ENCODE measurements at places on chromosomes 2 and 18.

DNA sequence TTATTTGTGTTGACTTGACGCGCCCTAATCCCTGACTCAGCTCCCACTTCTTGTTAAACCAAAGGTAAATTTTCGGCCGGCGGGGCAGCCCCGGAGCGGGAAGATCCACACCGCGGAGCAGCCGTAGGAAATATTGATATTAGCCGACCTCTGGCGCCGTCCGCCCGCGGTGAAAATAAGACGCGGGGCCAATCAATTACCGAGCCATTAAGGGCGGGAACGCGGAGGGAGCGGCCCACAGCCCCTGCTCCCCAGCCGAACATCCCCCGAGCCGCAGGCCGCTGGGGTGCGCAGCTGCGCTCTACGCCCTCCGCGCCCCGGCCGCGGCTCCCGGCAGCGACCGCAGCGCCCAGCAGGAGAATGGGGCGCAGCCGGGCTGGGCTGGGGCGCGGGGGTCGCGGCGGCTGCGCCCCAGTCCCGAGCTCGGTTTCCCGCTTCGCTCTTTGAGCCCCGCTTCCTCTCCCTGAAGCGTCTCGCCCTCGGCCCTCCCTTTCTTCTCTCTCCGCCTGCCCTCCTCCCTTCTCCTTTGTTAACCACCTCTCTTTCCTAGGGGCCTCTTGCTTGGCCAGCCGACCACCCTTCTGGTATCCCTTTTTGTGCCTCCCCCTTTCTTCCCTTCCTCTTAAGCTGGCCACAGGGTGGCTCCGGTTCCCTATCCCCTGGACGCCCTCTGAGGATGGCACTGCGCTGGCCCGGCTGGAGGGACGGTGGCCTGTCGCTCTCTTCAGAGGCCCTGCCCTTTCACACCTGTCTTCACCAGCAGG lies 40.9 kb downstream of the CELF4 start:
- DNase-seq = no peak

GRCh38 chr2:227890495-227891079 lies 19.2 kb downstream of the DAW1 start:
- DNase-seq = peak; percentile 72

DNA sequence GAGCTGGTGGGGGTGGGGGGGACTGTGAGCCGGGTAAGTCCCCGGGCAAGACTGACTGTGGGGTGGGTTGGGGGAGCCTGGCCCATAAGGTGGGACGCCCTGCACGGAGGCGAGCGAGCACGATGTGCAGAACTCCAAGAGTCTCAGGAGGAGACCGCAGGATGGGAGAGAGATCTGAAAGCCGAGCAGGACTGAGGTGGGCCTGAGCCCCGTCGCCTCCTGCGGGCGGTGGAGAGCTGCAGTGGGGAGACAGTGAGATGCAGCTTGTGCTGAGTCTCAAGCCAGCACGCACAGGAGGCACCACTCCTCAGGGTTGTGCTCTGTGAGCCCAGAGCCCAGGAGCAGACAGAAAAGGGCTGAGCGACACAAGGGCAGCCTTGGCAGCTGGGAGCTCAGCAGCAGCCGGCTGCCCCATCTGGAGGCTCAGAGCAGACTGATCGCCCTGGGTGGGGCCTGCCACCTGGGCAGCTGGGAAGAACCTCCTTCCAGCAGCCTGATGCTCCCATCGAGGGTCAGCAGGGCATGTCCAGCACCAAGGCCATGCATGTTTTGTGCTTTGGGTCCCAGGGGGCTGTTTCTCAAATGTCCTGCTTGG lies 15.9 kb downstream of the ARHGEF4 start:
- no peak for DNase-seq

DNA sequence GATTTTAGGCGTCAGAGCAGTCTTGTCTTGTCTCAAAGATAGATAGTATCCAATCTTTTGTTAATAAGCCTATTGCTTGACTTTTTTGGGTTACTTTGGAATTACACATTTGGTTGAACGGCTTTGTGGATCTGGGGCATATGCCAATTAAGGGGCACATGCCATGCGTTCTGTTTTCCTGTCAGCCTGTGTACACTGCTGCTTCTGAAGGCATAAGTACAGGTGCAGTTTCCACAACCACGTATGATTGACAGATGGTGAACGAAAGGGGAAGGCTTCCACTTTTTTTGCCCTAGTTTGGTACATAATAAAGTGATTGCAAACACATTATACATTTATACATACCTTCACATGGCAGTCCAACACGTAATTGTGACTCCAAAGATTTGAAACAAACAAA lies 102.3 kb downstream of the RAPH1 start:
- DNase-seq = no peak

DNA sequence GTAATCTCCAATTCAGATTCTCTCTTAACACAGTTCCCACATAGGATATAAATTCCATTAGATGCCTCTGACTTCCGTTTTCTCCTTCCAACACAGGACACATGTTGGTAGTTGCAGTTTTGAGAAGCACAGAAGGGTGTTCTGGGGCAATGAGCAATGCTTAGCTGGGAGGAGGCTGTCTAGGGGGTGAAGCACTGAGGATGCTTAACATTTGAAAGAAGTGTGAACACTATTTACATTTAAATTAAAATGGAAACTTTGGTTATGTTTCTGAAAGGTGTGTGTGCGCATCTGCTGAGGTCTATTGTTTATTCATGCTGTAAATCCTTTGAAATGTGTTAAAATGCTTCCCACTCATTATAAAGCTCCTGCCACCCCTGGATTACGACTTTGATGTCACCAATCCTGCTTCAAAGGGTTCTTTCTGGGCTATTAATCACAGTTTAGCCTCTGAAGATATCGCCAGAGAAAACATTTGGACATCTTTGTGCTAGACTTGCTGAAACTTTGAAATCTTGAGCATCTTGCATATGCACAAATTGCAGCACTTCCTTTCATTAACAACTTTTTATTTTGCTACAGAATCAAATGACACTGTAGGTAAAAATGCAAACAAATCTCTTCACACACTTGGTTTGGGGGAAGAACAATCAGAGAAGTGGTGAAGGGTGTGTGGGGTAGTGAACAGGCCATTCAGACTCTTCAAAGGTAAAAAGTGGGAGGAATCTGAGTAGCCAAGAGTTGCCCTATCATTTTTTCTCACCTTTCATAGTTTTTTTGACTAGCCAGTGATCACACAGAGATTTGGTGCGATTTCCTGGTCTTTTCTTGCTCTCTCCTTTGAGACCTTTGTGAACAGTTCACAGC lies 258.4 kb downstream of the MYO3B start:
- no peak for DNase-seq

GRCh38 chr2:173898178-173898668 lies 67.0 kb downstream of the SP3 start:
- peak; percentile 21 for DNase-seq

- no peak for DNase-seq
Observed at GRCh38 chr2:43075054-43075593, 151.3 kb downstream of the ZFP36L2 start.

- peak; percentile 57 for DNase-seq
Observed at GRCh38 chr2:134782792-134783191, 55.6 kb upstream of the ACMSD start.

DNA sequence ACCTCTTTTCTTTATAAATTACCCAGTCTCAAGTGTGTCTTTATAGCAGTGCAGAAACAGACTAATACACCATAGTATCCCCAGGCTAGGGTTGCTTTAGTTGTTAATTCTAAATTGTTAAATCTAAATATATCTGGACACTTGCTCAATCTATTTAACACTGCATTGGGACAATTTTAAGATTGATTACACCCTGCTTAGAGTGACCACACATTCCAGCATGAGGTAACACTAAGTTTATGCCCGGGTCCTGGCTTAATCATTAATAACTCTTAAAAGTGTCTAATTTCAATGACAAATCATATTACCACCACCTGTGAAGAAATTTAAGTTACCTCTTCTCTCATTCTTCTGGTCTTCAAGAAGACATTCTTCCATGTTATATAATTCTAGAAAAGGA lies 131.4 kb downstream of the ZNF385B start:
- no peak for DNase-seq

DNA sequence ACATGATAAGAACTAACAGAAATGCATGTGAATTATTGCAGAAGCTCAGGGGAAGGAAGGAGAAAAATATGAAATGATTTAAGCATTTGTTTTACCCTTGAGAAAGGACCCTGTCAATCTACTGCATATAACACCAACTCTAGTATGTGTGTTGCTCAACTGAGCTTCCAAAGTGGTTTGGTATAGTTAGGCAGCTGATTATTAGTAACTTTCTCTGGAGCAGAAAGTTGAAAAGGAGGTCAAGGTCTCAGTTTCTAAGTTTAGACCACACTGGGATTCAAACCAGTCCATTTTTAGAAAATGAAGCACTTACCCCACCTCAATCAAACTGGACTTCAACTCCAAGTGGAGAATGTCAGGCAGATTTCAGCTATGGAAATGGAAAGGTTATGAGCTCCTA lies 123.3 kb upstream of the CDC42EP3 start:
- no peak for DNase-seq

DNA sequence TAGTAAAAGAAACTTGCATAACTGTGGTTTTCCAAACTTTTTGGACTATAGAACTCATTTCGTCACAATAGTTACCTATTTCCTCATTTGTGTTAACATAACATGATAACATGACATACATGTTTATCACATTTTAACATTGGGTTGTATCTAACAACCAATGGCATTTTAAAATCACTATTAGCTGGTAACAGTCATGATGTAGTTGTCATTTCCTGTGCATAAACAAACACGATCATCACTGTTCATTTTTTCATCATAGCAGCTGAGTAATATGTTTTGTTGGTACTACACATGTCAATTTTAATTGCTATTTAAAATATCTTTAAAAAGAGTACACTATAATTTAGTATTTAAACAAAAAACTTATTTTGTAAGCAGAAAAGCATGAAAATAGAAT lies 402.4 kb downstream of the SATB2 start:
- DNase-seq = no peak

DNA sequence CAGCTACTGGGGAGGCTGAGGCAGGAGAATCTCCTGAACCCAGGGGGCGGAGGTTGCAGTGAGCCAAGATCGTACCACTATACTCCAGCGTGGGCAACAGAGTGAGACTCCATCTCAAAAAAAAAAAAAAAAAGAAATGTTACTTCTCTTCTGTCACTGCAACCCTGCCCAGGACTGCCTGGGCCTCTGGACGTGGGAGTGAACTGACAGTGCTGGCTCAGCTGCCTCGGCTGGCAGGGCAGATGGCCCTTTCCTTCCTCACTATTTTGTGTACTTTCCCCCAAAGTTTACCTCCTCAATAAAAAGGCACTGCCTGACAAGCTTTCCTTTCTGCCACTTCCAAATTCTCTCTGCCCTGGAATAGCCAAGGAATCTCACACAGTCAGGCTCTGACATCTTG lies 12.5 kb upstream of the GPR155 start:
- peak; percentile 72 for DNase-seq

- DNase-seq = no peak
Observed at GRCh38 chr18:29841631-29842030, 1200.9 kb downstream of the DSC3 start.

DNA sequence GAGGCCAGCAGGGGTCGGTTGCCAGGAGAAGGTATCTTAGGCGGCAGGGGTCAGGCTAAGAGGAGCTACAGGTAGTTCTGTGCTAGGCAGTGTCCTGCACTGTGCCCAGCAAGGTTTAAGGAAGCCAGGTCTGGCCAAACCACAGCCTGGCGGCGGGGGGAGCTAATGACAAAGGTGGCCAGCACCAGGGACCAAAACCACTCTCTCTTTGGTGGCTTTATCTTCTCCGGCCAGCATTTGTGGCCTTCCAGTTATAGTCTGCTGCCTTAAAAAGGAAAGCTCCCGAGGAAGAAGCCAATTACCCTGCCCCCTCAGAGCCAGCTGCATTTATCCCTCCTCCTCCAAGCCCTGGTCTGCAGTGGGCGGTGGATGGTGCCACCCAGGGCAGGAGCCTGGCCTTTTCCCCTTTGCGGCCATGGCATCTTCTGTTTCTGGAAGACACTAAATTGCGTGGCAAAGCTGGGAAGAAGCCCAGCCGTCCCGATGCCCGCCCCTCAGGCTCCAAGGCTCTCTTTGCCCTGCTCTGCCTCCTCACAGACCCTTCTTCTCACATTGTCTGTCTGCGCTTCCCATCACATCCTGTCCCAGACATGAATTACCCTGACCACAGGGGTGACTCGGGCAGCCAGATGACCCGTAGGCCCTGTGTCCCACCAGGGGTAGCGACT lies 94.6 kb downstream of the EN1 start:
- DNase-seq = no peak

GRCh38 chr2:120566331-120567035 lies 169.2 kb upstream of the GLI2 start:
- no peak for DNase-seq

DNA sequence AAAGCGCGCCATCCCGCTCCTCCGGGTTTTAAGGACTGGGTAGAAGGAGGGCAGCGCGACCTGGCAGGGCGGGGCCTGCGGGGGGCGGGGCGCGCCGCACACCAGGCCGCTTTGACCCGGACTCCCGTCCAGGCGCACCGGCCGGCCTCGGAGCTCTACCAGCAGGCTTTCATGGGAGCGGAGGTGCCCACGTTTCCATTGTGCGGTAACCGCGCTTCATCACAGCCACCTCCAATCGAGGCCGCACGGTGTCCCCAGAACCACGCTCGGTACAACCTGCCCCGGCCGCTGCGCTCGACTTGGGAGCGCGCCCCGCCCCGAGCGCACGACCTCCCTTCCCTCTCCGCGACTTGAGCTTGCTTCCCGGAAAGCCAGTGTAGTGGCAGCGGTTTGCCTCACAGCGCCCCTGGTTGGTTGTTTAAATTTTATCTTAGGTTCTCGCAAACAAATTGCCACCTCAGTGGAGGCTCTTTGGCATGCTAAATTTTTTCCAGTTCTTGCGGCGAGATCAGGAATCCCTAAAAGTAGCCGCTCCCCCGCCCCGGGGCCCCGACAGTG lies 280 bp upstream of the CYP1B1 start:
- DNase-seq = peak; percentile 92

DNA sequence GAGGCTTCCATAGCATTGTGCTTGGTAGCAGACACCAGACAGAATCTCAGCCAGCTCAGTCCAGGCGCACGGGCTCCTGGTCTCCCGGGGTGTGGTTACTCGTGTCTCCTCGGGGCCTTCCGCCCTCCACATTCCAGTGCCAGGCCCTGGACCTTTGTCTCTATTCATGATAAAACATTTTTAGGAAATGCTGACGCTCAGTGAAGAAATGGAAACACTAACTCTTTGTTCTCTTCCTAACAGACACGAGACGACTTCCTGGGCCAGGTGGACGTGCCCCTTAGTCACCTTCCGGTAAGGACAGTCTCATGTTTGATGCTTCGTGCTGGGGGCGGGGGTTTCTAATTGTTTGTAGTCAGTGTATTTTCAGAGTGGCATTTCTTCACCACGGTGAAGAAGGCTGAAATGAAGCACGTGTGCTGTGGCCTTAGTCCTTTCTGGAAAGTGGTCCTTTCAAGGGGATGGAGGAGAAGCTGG lies 271.8 kb downstream of the NEDD4L start:
- DNase-seq = no peak

GRCh38 chr2:95390881-95391321 lies 11.6 kb upstream of the FAHD2A start:
- no peak for DNase-seq

GRCh38 chr2:30078521-30078920 lies 68.3 kb upstream of the YPEL5 start:
- DNase-seq = no peak

GRCh38 chr2:19669559-19669958 lies 232.2 kb downstream of the TTC32 start:
- no peak for DNase-seq

- no peak for DNase-seq
Observed at GRCh38 chr2:215465256-215465655, 29.4 kb upstream of the FN1 start.

- DNase-seq = no peak
Observed at GRCh38 chr2:172128484-172128883, 25.8 kb upstream of the DLX2 start.

- DNase-seq = no peak
Observed at GRCh38 chr2:106521016-106521415, 33.9 kb downstream of the CD8B2 start.
